ENCODE measurements at places on chromosomes 6 and 20.

DNA sequence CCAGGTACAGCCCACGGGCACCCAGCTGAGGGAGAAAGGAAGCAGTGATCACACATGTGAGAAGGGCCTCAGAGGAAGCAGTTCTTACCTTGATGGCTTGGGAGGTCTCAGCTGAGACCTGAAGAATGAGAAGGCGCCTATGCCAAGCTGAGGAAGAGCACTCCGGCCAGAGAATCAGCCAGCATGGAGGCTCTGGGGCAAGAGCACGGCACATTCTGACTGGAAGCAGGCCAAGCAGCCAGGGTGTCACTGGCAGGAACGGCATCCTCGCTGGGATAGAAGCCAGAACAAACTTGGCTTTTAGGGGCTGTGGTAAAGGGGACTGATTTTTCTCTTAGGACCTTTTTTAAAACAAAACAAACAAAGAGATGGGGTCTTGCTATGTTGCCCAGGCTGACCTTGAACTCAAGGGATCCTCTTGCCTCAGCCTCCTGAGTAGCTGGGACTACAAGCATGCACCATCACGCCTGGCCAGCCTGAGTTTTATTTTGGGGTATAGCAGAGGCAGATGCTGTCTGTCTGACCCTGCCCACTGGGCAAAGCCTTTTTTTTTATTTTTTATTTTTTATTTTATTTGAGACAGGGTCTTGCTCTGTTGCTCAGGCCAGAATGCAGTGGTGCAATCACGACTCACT, 17.6 kb downstream of the GHRH start:
- no peak for DNase-seq

DNA sequence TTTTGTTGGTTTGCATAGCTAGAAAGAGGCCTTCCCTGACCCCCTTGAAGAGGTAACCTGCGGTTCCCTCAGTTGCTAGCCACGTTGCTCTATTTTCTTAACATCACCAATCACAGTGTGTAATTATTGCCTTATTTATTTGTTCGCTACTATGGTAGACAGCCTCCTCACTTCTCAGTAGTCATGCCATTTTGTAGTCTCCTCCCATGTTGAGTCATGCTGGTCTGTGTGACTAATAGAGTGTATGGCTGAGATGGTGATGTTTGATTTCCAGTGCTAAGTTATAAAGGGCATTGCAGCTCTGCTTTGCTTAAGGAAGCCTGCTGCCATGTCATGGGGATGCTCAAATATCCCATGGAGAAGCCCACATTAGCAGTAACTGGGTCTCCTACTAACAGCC, 236.6 kb upstream of the CHD6 start:
- no peak for DNase-seq

DNA sequence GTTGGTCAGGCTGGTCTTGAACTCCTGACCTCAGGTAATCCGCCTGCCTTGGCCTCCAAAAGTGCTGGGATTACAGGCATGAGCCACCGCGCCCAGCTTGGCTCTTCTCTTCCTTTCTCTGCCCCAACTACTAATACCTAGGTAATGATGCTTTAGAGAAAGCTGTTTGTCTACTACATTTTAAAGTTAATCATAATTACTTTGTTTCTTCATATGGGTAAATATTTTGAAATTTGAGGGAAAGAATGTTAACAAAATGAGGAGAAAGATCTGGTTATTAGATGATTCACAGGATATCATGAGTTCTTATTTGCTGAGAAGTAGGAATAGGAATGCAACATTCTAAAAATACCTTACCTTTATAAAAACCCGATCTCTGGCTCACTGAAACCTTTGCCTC, 18.4 kb upstream of the PTPRK start:
- no peak for DNase-seq

GRCh38 chr20:37919389-37920040, 16.6 kb downstream of the VSTM2L start:
- no peak for DNase-seq

- peak; percentile 70 for DNase-seq
Measured at GRCh38 chr6:13447949-13448724, 39.3 kb downstream of the GFOD1 start.

DNA sequence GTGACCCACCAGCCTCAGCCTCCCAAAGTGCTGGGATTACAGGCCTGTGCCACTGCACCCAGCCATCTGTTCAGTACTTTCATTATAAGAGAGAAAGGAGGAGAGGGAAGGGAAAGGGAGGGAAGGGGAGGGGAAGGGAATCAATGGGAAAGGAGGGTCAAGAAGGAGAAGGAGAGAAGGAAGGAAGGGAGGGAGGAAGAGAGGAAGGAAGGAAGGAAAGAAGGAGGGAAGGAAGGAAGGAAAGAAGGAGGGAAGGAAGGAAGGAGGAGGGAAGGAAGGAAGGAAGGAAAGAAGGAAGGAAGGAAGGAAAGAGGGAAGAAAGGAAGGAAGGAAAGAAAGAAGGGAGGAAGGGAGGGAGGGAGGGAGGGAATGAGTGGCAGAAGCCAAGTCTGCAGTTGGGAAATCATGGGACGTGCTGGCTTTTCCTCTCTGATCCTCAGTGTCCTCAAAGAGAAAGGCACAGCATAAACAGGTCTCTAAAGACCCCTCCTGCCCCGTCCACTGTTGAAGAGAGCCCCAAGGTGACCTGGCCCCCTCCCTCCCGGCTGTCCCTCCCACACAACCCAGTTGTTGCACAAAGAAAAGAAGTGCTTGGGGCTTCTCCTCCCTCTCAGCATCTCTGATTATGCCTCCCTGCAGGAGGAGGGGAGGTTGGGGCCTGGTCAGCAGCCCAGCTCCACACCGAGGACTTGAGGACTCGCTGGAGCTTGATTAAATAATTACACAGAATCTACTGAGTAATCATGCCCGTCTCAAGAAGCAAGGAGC, 69.1 kb upstream of the TOP1 start:
- no peak for DNase-seq

- DNase-seq, result no peak
Measured at GRCh38 chr6:68313911-68314310, 321.2 kb upstream of the ADGRB3 start.

DNA sequence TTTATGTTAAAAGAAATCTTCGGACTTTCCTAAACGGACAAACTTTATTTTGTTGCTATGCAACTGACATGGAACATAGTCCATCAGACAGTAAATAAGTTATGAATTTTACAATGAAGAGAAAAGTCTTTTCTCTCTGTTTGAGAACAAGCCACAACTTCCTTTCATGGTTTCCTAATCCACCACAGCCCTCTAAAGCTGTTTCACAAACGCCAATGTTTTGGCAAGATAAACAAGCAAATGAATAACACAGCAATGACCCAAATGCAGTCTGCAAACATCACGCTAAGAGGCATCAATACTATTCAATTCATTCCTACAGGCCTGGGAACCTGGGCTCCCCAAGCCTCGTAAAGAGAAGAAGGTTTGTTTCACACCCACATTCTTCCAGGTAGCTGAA, 60.4 kb downstream of the HAO1 start:
- peak; percentile 65 for DNase-seq

Measured in inflammatory macrophage treated with lipopolysaccharide for 4 hours (primary cell).